ENCODE measurements at places on chromosomes 5 and 9.

GRCh38 chr9:74773886-74774479, 113.7 kb downstream of the TRPM6 start:
- DNase-seq, result peak; percentile 69

- DNase-seq, result no peak
Measured at GRCh38 chr9:7377489-7377888, 422.1 kb downstream of the DMAC1 start.

- DNase-seq, result no peak
Measured at GRCh38 chr9:121844098-121844497, 192.7 kb downstream of the DAB2IP start.

DNA sequence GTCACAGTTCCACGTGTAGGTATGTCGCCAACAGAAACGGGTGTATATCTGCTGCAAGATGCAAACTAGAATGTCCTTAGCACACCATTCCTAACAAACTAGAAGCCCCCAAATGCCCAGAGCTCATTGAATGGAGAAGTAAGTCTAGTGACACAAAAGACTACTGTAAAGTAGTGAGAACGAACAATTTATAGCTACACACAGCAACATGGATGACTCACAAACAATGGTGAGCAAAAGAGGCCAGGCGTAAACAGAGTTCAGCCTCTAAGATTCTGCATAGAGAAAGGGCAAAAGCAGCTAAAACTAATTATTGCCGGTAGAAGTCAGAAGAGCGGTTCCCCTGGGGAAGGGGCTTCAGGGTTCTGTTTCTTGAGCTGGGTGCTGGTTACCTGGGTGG, 74.7 kb downstream of the AMBP start:
- DNase-seq, result no peak

DNA sequence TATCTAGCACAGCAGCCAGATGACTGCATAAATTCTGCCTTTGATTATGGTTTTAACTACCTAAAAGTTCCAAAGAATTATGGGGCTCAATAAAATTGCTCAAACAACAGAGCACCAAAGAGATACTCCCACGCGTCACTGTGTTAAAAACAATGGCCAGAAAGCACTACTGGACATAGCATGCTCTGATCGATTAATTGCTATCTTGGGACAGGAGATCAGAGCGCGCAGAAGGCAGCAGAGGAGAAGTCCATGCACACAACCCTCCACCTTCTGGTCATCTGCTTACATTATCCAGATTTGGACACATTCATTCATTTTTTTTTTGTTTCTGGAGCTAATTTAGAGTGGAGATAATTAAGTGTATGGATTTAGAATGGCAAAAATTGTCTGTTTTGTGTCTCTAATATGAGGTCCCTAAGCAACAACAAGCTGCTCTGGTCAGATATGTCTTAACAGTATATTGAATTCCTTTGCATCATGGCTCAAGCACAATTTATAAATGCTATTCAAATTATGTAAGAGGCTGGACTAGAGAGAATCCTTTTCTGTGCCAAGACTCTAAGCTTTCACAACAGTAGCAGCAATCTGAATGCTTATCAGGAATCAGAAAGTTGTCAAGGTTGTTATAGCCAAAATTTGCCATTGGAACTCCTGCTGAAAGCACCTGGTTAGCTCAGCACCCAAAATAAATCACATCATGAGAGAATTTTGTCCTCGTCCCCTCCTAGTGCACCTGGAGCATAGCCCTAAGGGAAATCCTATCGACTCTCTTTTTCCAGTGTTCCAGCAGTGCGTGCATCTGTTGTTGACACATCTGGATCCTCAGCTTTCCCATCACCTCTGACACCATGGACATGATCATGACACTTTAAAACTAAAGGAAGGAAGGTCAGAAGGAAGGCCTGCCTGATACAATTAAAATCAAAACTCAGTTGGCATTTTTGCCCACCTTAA, 98.6 kb upstream of the HMHB1 start:
- no peak for DNase-seq

DNA sequence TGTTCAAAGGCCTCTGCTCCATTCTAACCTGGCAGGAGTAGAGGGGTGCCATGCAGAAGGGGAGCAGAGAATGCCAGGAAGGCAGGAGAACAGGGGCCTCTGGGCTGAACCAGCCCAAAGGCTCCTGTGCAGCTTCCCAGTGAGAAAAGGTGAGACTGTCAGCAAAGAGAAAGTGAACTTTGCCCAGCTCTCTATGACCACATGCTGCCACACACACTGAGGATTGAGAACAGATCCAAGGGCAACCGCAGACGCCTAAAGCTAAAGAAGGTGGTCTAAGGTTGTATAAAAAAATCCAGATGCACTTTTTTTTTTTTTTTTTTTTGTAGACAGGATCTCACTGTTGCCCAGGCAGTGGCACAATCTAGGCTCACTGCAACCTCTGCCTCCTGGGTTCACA, 51.4 kb downstream of the ALDH7A1 start:
- no peak for DNase-seq

DNA sequence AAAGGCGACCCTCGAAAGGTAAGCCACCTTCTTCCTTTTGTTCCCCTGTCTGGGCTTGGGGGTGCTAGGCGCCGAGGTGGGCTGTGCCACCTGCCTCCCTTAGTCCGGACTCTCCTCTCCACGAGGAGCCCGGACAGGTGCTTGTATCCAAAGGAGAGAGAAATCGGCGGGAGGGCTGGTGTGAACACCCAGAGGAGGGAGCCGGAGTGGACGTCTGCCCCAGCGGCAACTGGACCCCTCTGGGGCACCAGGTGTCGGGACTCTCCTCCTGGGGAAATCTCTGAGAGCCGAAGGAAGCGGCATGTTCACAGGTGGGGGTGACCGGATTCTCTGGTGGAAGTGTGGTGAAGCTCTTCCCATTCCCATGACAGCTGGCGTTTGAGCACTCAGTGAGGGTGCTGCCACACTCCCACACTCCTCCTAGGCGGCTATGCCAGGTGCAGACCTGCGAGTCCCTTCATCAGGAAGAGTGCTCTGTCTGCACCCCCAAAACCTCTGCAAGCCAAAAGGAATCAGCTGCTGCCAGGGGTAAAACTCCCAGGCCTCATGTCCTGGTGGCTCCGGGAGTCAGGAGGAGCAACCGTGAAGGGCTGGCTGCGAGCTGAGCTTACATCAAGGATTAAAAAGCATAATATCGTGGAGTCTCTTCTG, 921 bp downstream of the KCNIP1 start:
- no peak for DNase-seq

DNA sequence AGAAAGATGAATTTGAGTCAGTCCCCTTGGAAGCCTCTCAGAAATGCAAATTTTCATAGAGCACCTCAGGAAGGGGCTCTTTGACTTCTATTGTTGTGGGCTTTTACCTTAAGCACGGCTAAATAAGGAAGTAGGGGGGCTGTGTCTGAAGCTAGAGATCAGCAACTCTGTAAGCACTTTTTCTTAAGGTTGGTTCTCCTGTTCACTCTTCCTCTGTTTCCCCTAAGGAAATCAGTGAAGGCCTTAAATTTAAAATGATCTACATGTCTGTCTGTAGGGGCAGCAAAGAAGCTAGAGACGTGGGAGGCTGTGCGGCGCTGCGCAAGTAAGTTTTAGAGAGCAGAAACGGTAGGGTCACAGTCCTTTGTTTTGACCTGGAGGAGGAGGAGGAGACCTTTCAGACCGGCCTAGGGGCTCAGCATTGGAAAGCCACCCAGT, 1.2 kb upstream of the CDC14B start:
- no peak for DNase-seq

DNA sequence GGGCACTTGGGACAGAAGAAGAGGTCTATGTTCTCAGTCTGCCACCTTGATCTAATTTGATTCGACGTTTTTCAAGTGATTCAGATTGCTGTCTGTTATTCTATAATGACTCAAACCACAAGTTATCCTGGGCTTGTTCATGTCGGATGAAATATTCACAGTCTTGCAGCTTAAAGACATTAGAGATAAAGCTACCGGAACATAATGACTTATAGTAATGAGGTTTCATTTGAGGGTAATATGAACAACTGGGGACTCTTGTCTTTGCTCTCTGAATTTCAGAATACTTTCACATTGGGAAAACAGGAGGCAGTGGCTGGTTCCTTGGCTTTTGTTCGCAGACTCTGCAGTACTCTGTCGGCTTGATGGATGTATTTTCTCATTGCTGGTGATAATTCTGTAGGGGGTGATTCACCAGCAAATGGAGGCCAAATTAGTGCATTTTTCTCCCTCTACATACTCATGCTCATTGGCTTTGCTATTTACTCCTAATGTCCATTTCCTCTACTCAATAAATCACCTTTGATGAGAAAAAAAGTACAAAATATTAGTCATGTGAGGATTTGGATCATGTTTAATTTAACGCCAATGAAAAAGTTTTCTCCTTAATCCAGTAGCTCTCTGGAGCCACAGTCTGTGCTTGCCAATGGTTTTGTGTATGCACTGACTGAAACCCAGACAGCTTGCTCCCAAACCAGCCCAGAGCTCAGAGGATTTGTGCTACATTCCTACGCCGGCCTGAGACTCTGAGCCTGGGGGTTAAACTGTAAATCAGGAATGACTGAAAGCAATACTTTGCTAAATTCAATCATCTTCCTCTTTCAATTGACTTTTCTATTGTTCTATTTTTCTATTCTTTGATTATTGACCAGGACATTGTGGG, 154.7 kb upstream of the ANKH start:
- no peak for DNase-seq

- no peak for DNase-seq
Measured at GRCh38 chr5:93342563-93343061, 238.4 kb downstream of the NR2F1-AS1 start.

DNA sequence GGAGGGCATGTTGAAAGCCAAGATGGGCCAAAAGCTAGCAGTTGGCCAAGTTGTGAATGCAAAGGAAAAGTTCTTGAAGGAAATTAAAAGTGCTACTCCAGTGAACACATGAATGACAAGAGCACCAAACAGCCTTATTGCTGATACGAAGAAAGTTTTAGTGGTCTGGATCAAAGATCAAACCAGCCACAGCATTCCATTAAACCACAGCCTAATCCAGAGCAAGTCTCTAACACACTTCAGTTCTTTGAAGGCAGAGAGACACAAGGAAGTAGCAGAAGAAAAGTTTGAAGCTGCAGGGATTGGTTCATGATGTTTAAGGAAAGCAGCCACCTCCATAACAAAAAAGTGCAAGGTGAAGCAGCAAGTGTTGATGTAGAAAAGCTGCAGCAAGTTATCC, 71.6 kb downstream of the ERCC6L2 start:
- DNase-seq, result no peak

DNA sequence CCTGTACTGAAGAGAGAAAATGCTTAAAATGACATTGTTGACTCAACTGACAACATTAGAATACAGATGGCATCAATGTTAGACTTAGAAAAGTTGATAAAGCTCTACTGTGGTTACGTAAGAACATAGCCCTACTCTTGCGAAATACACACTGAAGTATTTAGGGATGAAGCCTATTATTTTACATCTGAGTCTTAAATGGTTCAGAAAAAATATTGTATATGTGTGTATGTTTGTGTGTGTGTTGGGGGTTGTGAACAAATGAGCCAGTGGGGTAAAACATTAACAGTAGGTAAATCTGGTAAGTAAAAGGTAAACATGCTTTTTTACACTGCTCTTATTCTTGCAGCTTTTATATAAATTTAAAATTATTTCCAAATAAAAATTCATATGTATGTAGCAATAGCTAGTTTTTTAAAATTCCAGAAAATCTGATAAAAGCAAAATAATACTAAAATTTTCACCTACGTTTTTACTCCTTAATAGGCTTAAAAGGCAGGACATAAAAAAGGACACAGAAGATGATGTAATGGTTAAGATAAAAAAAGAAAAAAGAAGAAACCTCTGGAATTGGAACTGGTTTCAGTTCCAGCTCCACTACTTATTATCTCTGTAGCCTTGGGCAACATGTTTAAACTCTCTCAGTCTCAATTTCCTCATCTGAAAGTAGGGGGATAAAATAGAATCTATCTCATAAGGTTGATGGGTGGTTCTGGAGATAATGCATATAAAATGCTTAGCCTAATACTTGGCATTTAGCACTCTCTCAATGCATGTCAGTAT, 44.3 kb downstream of the GARNL3 start:
- no peak for DNase-seq

- no peak for DNase-seq
Measured at GRCh38 chr5:4520559-4520958, 619.6 kb upstream of the ADAMTS16 start.

DNA sequence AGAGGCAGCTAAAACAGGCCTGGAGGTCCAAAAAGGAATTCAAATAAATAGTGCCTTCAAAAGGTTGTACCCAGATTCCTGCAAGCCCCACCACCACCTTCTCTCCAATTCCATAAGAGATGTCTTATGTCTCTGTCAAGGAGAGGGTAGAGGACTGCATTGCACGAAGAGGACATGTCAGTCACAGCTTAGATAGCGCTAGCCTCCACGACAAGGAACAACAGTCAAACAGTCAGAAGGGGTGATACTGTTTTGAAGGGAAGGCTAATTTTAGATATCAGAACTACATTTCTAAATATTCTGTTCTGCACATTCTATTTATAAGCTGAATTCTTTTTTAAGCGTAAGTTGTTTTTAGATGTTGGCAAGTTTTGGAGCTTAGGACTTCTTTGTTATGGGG, 34.2 kb downstream of the PLAC8L1 start:
- DNase-seq, result no peak

DNA sequence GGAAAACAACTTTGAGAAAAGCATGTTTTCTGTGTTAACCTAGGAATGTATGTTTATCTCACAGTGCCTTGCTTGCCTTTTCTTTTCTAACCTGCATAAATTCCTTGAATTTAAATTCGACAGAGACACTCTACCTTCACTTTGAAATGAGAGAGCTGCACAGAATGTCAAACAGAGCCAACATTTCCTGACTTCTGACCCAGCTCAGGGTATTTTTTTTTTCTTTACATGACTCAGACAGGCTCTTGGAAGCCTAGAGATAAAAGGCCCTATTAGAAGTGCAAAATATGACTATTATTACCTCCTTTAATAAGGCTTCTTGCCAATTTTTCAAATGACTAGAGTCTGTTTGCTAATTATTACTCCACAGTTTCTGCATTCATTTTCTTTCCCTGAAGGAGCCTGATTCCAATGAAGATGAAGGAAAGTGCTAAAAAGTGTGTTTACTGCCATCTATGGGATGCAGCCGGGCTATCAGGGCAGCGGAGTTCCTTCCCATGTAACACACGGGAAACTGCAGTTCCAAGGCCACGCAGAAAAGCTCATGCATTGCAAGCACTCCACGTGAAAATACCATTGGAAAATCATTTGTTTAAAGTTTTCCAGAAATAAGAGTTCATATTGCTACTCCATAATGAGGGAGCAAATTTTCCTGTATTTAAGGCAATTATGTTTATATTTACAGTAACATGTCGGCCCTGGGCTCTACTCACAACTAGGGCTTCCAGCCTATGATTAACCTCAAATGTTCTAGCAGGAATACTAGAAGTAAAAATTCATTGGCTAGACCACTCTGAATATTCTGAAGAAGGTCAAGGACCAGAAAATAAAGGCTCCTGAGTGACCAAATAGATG, 485.6 kb downstream of the ZSWIM6 start:
- DNase-seq, result no peak

GRCh38 chr9:122816163-122816867, 12.1 kb downstream of the PDCL start:
- DNase-seq, result peak; percentile 40

All from CD4-positive, alpha-beta T cell treated with Interleukin-15 for 4 hours (primary cell).